ENCODE measurements at places on chromosomes 7 and 10.

DNA sequence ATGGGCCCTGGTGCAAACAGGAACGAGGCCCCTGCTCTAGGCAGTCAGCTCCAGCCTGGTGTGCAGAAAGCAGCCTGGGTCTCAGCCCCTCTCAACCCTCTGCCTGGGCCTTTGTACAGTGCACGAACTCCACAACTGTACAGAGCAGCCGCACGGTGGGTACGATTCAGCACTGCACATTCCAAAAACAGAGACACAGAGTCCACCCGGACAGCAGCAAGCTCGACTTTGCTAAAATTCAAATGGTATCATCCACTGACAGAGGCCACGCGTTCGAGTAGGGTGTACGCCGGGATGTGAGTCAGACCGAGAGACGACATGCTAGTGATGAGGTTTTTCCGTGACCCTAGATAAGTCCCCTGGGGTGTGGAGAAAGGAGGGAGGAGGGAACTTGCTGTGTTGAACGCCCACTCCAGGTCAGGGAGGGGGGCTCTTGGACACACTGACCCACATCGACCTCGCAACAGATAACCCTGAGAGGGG, 65.6 kb upstream of the PDGFA start:
- DNase-seq = no peak

GRCh38 chr10:122492006-122492405, 30.7 kb downstream of the HTRA1 start:
- DNase-seq = no peak

DNA sequence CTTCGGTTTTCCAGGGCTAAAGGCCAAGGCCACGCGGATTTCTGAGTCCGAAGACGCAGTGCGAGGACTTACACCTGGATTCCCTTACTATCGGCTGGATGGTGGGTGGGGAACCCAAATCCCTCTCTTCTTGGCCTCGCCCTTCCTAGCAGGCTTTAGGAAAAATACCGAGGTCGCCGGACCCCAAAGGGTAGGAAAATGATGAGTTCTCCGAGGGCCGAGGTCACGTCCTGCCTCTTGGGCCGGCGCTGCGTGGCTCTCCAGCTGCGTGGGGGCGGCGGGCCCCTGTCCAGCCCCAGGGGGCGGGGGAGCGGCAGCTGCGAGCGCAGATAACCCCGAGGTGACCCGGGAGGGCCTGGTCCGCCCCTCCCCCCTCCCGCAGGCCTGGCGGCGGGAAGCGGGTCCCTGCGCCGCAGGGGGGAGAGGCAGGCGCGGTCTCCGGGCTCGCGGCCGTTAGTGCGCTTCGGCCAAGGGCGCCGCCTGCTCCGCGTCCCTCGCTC, 805 bp upstream of the HMX3 start:
- DNase-seq = no peak

DNA sequence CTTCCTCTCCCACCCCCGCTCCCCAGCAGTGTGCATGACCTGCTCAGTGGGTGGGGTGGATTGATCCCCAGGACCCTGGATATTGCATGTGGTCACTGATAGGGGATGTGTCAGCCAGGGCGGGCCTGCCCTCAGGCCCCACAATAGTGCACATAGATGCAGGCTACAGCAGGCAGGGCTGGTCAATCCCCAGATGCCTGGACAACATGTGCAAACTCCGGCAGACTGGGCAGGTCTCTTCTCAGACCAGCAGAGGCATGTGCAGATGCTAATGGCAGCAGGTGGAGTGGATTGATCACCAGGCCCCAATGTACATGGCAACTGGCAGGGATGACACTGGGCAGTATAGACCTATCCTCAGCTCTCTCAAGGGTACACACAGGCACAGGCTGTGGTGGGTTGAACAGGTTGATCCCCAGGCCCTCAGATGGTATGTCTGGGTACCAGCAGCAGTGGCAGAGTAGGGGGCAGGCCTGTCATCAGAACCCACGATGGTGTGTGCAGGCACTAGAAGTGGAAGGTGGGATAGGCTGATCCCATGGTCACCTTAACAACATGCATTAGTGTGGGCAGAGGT, 98.6 kb downstream of the LANCL2 start:
- no peak for DNase-seq

DNA sequence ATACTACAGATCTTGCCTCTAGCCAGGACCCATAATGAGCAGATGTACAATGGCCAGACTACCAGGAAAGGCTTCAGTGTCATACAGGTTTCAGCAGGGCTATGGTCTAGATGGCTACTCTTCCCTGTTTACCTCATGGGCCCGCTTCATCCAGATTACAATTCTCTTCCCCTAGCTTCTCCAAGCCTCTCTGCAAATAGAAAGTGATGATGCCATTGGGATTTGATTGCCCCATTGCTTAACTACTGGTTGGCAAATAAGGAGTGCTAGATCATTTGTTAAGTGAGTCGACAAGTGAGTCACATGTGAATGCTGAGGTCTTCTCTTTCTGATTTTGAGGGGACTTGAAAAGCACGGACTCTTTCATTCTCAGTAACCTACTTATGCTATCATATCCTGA, 361.5 kb upstream of the LRRTM3 start:
- no peak for DNase-seq

- DNase-seq = no peak
Observed at GRCh38 chr7:133649593-133649992, 396.7 kb downstream of the EXOC4 start.

GRCh38 chr7:72183835-72184234, 228.3 kb downstream of the CALN1 start:
- DNase-seq = no peak

DNA sequence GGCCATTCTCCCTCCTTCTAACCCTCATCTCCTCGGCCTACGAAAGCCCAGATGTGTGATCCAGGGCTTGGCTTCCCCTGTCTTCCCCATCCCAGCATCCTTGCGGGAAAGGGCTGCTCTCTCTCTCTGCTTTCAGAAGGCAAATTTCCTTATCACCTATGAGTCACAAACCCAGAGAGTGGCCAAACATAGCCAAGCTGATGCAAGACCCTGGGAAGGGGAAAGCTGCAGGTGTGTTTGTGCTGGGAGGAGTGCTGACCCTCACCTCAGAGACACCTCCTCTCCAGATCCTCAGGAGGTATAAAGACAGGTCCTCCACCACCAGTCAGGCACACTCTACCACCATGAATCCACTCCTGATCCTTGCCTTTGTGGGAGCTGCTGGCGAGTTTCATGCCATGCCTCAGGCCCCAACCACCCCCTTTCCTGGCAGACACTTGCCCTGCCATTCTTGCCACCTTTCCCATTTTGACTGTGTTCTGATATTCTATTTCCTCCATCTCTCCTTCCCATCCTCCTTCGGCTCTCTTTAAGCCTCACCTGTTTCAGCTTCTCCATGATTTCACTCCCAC, 10.6 kb upstream of the PRSS2 start:
- DNase-seq = no peak

DNA sequence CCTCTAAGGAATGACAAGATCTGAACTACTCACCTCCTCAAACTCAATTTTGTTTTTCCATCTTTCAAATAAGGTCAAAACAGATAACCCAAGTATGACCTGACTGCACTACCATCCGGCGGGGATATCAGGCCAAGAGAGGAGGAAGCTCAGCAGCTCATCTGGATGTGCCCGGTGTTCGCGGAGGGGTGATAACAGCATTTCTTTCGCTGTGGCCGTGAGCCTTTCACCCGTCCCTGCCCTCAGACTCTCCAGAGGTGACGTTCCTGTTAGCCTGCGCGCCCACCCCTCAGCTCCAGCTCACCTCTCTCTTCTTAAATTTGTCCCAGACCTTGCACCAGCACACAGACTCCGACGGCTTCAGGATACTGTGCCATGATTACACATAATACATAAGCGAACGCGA, 526 bp downstream of the ZNF248 start:
- no peak for DNase-seq

- no peak for DNase-seq
Observed at GRCh38 chr10:3217301-3217700, 44.7 kb upstream of the PITRM1 start.

DNA sequence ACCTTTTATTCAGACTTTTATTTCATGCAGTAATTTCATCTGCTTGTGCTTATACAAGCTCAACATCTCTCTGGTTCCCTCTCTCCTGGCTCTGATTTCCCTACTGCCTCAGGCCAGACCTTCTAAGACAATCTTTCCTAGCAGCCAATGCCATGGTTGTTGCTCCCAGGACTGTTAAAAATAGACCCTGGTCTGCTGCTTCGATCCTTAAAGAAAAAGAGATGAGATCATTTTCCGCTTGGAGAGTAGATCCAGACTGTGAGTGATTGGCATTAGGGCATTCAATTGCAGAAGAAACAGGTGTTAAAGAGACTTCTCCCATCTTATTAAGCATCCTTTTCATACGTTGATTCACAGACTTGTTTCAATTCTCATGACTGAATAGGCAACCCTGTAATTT, 68.4 kb upstream of the ITGB1 start:
- no peak for DNase-seq

GRCh38 chr7:154794147-154794780, 208.7 kb downstream of the PAXIP1 start:
- DNase-seq = no peak

- no peak for DNase-seq
Observed at GRCh38 chr7:107233-107632, 85.1 kb upstream of the FAM20C start.

GRCh38 chr10:50447691-50448090, 176.1 kb downstream of the SGMS1 start:
- DNase-seq = no peak

GRCh38 chr10:71888248-71888622, 37.2 kb upstream of the PSAP start:
- DNase-seq = no peak

GRCh38 chr10:132447446-132448247, 50.6 kb downstream of the PWWP2B start:
- no peak for DNase-seq

GRCh38 chr10:60182691-60183090, 207.0 kb downstream of the ANK3 start:
- DNase-seq = no peak

DNA sequence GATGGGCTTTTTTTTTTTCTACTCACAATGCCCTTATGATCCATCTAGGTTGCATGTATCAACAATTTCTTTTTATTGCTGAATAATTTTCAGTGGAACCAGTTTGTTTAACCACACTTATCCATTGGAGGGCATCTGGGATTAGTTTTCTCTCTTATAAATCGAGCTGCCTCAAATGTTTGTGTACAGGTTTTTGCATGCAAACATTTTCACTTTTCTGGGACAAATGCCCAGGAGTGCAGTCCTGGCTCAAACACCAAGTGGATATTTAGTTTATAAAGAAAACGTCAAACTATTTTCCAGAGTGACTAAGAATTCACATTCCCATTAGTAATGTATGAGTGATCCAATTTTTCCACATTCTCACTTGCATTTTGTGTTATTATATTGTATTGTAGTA, 313.4 kb downstream of the CXCL12 start:
- no peak for DNase-seq

- DNase-seq = no peak
Observed at GRCh38 chr7:7159063-7159658, 23.2 kb upstream of the C1GALT1 start.

DNA sequence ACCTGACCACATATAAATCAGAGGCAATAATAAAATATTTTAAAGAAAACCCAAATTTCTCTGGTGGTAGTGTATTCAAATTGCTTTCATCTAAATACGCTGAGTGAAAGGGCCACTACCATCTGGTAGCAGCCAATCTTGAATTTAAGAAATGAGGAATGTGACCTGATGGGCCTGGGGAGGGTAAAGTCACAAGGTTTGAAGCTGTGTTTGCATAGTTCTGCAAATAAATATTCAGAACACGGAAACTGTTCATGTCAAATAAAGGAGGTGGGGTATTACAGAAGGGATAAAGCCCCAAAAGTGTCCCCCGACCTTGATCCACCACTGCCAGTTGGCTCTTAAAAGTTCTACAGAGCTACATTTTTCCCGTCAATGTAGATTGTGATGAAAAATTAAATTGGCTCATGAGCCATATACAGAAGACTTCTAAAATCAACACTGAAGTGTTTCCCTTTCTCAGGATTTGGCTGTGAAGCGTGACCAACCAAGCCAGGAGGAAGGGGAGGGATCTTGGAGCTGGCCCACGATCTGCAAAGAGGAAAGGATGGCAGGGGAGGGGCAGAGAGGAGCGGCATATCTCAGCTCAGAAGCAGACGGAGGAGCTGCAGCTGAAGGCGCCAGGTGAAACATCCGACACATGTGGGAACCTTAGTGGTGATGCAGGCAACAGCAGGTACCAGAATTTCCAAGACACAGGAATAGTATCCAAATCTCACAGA, 39.6 kb downstream of the MPP7 start:
- no peak for DNase-seq

- no peak for DNase-seq
Observed at GRCh38 chr7:75957021-75957736, 37.2 kb downstream of the TMEM120A start.

DNA sequence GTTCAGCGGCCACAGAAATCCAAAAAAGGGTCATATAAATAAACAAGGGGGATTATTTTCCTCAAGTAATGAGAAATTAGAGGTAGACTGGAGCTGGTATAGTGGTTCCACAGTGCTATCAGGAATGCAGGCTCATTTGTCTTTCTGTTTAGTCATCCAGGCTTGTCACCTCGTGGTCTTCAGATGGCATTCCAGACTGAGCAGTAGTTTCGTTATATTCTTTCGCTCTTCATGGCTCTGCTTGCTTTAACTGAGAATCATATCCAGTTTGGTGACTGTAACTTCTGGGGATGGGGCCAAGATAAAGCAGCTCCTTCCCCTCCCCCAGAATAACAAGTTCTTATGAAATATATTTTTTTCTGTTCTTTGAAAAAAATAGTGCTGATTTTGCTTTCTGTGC, 9.5 kb downstream of the ANKIB1 start:
- no peak for DNase-seq

DNA sequence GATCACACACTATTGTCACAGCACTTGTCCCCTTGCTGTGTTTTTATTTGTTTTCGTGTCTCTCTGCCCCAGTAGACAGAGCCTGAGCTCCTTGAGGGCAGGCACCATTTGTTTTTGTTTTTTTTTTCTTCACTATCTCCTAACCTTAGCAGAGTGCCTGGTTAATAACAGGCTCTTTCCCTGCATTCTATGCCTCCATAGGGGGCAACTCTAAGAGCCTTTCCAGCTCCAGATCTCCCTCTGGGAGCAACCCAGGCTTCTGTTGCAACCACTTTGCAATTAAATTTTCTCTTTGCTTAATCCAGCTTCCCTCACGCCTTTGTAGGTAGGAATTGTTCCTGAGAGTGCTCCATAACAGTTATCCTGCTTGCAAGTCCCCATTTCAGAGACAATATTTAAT, 148.4 kb downstream of the PLXDC2 start:
- DNase-seq = no peak

DNA sequence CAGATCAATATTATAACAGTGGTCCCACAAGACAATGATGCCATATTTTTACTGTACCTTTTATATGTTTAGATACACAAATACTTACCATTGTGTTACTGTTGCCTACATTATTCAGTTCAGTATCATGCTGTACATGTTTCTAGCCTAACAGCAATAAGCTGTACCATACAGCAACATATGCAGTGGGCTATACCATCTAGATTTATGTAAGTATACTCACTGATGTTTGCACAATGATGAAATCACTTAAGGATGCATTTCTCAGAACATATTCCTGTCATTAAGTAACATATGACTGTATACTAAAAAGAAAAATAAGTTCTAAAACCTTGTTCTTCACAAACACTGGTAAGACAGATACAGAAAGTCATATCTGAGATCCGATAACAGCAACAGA, 468.6 kb upstream of the SEMA3A start:
- DNase-seq = no peak

Data from NCI-H2171 (cell line).